ENCODE measurements at places on chromosomes 2 and 18.

GRCh38 chr2:43075054-43075593, 151.3 kb downstream of the ZFP36L2 start:
- peak; percentile 72 for DNase-seq

- DNase-seq: no peak
These were observed 84.2 kb downstream of the LBH start for GRCh38 chr2:30315391-30316063.

DNA sequence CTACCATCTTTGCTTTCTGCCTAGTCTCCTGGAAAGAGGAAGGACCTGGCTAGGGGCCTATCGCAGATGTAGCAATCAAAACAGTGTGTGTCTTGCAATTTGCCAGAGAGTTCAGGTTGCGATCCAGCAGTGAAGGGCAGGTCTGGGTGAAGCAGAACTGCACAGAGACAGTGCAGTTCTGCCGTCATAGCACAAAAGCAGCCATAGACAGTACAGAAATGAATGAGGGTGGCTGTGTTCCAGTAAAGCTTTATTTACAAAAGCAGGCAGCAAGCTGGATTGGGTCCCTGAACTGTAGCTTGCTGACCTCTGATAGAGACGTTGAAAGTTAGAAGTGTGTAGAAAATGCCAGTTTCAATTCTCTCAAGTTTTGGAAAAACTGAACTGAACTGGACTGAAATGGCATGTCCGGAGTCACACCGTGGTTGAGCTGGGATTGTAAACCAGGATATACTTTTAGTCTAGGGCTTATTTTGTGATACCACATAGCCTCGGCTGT, 186.8 kb downstream of the LTBP1 start:
- DNase-seq: no peak

GRCh38 chr18:50611529-50611941, 51.6 kb downstream of the MAPK4 start:
- no peak for DNase-seq

GRCh38 chr2:95386031-95386430, 16.5 kb upstream of the FAHD2A start:
- DNase-seq: no peak

GRCh38 chr2:40545645-40546044, 93.8 kb upstream of the SLC8A1 start:
- DNase-seq: no peak

DNA sequence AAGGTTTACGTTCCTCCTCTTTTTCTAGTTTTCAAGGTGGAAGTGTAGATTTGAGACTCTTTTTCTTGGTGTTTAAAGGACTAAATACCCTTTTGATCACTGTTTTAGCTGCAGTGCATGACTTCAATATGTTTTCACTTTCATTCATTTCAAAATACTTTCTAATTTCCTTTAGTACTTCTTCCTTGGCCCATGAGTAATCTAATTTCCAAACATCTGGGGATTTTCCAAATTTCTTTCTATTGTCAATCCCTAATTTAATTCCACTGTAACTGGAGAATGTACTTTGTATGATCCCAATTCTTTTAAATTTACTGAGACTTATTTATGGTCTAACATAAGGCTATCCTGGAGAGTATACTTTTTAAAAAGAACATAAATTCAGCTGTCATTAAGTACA, 3.8 kb upstream of the RHBDD1 start:
- DNase-seq: no peak

All from Calu3 (cell line).